ENCODE measurements at places on chromosomes 7 and 10.

GRCh38 chr7:14635955-14636354 is 266.6 kb downstream of the DGKB start:
- no peak for DNase-seq

DNA sequence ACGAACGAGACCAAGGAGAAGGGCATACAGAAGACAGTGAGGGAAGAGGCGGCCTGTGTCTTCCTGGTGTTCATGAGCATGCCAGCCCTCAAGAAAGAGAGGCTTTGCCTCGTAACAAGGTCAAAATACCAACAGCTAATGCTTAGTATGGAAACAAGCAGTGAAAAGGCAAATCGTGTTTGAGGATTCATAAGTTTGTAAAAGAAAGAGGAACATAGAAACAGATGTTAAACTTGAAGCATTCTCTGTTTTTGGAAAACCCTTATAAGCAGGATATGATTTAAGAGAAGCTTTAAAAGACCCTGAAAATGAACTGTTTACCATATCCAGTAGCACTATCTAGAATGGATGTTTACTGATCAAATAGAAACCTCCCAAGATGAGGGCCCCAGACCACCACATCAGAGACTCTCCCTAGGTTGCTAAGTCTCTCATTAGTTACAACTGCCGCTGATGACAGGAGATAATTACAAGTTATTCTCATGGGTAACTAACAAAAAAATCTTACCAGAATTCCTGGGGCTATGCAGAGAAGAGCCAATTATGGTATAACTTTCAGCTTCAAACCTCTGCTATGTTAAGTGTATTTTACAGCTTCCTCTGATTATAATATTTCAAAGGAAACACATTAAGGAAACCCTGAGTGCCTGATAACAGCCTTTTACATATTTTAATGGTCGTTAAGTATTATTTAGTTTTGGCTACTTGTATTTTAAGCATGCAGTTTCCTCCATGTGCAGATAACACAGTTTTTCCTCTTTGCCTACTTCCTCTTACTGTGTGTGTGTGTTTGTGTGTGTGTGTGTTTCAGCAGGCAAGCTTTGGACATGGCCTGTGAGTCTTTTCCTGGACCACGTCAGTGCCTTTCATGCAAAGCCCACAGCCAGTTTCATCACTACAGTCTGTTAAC is 17.9 kb downstream of the JCAD start:
- no peak for DNase-seq

GRCh38 chr7:69246758-69247157 is 351.5 kb upstream of the AUTS2 start:
- DNase-seq: no peak

GRCh38 chr7:148935451-148935850 is 51.4 kb upstream of the EZH2 start:
- DNase-seq: no peak

DNA sequence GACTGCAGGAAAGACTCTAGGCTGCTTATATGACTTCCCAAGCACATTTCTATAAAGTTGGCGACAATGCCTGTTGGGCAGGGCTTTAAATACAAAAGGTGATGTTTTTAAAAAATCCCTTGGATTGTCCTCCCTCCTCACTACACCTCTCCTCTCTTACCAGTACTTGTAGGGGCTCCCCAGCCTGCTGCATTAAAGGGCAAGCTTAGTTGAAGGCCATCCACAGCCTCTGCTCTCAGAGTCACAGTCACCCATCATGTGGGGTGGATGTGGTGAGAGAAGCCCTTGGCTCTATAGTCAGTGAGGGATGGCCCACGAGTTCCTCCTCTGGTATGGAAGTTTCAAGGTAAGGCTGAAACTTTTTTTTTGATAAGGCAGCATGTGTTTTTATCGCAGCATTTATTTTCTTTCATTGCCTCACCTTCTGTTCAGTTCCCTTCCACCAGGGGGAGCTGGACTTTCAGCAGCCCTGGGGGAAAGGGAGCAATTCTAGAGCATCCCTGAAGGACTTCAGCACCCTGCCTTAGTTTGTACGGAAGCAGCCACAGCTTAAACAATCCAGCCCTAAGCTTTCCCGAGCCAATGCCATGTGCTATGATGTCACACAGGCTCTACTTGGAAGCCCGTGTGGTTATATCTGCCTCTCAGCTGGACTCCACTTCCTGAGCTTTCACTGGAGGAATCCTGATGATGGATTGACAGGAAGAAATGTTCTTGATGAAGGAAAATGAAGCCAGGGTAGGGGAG is 131.9 kb downstream of the CALCR start:
- DNase-seq: peak; percentile 43

DNA sequence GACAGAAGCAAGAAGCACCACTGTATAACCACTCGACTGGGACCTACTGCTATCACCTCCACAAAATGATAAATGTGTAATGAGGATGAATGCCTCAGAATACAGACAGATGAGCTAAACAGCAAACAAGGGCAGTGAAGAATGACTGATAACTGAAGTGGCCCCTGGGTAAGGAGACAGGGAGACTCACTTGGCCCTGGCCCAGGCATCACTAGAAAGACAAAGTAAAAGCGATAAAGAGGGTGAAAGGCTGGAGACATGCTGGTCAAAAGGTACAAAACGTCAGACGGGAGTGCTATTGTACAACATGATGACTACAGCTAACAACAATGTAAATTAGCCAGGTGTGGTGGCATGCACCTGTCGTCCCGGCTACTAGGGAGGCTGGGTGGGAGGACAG is 27.8 kb upstream of the APBB1IP start:
- no peak for DNase-seq

- DNase-seq: no peak
Measured at GRCh38 chr10:24407928-24408327, 199.0 kb downstream of the KIAA1217 start.
